ENCODE measurements at places on chromosomes 16 and 17.

GRCh38 chr17:66966704-66967418, 2.4 kb downstream of the CACNG4 start:
- DNase-seq: no peak

GRCh38 chr17:68449021-68449739, 8.1 kb downstream of the WIPI1 start:
- no peak for DNase-seq

GRCh38 chr17:57772774-57773173, 27.7 kb upstream of the CCDC182 start:
- DNase-seq: no peak

DNA sequence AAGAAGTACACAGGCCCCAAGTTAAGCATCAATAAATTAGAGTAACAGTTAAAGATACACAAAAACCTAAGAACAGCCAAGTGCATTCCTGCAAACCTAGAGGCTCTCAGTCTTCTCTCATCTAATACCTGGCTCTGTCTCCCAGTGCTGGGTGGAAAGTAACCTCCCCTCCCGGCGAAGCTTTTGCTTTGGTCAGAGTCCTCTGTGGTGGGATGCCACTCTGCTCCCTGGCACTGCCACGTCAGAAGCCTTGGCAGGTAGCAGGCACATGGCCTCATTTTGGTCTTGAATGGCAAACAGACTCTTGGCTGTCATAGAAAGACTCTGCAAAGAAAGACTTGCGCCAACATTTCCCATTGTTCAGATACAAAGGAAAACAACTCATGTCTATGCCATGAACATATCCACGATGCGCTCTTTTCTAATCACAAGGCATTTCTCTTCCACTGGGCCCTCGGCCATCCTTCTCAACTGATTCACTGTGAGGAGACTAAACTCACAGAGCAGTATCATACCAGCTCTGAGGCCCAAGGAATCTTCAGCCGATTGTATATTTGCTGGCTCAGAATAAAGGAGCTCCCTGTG, 21.2 kb downstream of the MTHFSD start:
- no peak for DNase-seq

DNA sequence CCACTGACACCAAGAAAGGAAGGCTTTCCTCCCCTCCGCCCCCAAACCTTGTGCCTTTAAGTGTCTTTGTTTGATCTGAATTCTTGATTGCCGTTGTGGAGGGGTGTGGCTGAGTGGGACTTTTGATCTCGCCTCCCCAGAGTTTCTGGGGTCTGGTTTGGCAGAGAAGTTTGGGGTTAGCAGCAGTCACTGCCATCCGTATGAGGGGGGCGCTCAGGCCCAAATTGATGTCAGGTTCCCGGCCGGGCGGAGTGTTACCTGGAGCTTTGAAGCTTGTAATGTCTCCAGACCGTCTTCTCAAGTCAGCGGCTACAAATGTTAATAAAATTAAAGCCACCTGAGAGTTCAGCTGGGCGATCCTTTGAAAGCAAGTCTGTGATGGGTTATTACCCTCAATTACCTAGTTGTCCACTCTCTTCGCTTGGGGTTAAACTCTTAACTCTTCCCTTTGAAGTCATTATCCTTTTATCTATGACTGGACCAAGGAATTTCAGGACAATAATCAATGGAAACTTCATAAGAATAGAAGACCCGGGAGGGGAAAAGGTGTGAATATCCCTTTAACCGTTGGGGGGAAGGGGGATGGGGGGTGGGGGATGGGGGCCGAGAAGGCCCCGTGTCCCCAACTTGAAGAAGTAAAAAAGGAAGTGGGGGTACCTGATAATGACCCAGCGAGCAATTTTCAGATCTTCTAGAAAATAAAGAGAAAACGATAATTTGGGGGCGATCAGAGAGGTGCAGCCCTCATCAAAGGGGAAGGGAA, 31.8 kb upstream of the AXIN2 start:
- DNase-seq: no peak

- DNase-seq: no peak
These were observed 27.0 kb upstream of the ABCC3 start for GRCh38 chr17:50607522-50608175.

GRCh38 chr17:310111-311010, 42.2 kb downstream of the RPH3AL start:
- no peak for DNase-seq

DNA sequence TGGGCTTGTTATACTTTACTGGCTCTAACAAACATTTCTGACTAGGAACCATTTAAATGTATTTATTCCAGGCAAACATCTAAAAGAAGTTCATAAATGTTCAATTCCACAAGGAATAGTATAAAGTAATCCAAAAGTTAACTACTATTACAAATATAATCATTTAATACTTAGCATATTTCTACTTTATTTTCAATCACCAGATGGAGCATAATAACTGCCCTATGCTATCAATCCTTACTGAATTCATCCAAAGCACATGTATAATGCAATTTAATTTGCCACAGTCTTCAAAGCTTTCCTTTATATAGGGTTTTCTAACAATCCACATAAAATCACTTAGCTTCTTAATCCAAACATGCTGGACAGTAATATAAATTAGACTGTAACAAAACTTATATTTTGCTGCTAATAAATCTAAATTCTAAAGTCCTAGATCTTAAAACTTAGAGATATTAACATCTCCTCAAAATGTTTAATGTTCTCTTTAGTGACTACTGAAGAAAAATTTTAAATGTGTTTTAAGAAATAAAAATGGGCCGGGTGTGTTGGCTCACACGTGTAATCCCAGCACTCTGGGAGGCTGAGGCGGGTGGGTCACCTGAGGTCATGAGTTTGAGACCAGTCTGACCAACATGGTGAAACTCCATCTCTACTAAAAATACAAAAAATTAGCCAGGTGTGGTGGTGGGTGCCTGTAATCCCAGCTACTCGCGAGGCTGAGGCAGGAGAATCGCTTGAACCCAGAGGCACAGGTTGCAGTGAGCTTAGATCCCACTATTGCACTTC, 5.9 kb downstream of the MEIOB start:
- no peak for DNase-seq

DNA sequence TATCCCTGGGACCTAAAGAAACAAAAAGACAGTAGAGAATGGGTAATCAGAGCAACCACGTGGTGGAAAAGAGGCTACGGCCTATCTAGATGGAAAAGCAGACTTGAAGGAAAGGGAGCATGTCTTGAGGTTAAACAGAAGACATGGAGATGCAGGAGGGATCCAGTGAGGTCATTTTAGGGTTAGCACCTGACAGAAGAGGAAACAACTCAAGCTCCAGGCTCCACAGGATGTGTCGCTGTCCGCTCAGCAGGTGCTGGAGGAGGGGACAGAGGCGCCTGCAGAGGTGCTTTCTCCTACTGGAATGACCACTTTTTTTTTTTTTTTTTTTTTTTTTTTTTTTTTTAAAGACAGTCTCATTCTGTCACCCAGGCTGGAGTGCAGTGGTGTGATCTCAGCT, 47.5 kb upstream of the CLEC3A start:
- peak; percentile 20 for DNase-seq

DNA sequence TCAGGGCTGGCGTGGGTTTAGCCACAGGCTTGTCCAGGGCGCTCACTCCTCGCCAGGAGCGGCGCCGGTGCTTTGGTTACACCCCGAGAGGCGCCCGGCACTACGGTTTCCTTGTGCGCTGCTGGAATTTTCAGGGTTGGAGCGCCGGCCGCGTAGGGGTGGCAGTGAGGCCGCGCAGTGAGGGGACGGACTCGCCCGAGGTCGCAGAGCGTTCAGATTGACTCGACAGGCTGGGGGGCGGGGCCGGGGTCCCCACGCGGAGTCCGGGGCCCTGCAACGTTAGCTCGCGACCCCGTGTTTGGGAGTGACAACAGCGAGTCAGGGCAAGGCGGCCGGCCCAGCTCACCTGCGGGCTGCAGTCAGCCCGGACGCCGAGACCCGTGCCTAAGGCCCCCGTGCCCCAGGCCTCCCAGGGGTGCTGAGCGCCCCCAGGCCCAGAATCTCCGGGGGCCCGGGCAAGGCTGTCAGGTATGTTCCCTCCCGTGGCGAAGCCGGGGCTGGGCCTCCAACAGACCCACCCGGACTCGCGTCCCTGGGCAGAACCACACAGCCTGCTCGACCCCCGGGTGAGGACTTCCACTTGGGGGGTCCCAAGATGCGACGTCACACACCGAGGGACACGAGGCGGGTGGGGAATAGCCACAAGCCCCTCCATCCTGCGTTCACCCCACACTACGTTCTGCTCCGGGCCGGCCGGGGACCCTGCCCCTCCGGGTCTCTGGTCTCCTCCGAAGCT, 1.3 kb upstream of the ACTG1 start:
- no peak for DNase-seq

DNA sequence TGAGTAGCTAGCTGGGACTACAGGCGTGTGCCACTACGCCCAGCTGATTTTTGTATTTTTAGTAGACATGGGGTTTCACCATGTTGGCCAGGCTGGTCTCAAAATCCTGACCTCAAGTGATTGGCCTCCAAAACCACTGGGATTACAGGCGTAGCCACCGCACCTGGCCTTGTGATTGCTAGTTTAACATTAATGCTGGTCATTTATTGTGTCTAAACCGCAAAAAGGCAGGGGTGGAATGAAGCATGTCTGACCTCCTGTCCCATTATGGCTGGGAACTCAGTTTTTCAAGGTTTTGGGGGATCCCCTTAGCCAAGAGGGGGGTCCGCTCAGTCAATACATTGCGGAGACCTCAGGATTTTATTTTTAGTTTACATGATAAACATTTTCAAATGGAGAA, 10.7 kb upstream of the CNGB1 start:
- DNase-seq: no peak

GRCh38 chr16:52874042-52874441, 178.7 kb downstream of the CHD9NB start:
- no peak for DNase-seq

DNA sequence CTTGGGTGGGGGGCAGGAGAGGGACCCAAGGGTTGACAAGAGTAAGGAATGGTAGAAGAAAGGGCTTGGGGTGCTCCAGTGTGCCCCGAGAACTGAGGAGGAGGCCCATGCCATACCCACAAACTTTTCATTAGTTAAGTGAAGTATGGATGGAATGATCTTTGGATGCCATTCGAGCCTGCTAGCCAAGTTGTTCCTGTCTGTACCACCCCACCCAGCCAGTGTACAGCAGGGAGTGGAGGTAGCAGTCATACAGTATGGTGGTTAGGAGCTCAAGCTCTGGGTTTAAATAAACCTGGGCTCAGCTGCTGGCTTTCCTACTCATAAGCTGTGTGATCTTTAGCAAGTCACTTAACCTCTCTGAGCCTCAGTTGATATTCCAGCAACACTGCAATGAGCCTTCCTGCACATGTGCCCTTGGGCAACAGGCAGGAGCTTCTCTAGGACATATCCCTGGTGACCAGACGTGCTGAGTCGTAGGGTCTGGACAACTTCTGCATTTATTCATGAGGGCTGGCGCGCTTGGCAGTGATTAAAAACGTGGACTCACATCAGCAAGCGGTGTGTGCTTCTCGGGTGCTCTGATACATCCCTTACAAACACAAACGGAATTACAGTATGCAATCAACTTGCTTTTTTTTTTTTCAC, 22.9 kb downstream of the ITPRIPL2 start:
- no peak for DNase-seq

DNA sequence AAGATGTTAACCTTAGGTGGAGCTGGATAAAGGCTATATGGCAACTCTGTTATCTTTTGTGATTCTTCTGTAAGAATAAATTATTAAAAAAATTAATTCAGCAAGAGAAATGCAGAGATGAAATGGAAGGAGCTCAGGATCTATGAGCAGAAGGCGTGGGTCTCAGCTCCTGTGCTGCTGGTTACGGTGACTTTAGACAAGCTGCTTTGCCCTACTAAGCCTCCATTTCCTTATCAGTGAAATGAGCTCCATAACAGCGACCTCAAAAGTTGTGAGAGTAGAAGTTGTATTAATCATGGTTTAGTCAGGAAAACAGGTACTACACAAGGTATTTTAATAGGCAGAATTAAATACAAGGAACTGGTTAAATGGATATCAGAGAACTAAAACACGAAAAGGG, 48.2 kb upstream of the FOXJ1 start:
- no peak for DNase-seq

DNA sequence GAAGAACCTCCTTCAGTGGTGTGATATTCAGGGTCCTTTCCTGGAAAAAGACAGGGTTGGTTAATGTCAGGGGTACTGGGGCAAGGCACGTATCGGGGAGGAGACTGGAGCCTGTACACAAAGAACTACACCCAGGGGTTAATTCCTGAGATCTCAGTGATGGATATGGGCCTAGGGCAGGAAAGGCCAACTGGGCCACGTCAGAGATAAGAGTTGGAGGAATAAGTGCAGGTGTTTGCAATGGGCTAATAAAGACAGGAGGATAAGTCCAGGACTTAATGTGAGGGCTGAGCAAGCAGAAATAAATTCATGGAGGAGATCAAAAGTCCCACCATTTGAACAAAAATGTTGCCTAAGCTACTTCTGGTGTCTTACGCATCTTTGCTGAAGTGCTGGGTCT, 10.4 kb upstream of the HERPUD1 start:
- no peak for DNase-seq

- DNase-seq: no peak
These were observed 24.4 kb downstream of the CCDC57 start for GRCh38 chr17:82188001-82188961.

DNA sequence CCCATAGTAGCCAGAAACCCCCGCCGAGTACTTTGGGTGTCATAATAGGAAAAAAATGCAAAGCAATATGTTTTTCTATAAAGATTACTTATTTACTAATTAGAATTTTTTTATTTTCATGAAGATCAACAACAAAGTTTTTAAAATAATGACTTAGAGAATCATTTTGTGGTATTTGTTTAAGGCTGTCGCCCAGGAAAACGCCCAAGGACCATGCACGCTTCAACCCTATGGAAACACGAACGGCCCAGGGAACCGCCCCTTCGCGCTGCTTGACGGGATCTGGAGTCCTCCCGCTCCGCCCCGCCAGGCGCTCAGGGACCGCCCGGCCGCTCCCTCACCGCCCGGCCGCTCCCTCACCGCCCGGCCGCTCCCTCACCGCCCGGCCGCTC, 408 bp upstream of the KPNA2 start:
- peak; percentile 93 for DNase-seq

DNA sequence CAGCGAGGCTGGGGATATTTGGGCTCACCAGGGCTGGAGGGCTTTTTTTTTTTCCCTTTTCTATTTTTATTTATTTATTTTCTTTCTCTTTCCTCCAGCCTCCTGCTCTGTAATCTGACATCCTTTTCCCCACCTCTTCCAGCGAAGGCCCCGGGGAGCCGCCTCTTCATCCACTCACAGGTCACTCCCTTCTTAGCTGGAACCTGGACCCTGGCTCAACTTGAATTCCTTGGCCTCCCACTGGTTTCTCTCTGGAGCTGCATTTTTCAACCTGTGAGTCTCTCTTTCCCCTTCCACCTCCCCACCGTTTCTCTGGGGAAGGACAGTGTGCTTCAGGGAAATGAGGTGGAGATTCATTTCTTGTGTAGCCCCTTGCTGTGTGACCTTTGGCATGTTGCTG, 82.0 kb downstream of the MRM1 start:
- no peak for DNase-seq

- no peak for DNase-seq
These were observed 9.7 kb downstream of the RUSF1 start for GRCh38 chr16:31498493-31498892.

- DNase-seq: no peak
These were observed 18.0 kb upstream of the CEP20 start for GRCh38 chr16:15906439-15906838.

GRCh38 chr16:80390871-80391489, 149.8 kb upstream of the DYNLRB2 start:
- no peak for DNase-seq

- no peak for DNase-seq
These were observed 292.0 kb upstream of the CCL2 start for GRCh38 chr17:33962857-33963655.

- DNase-seq: no peak
These were observed 2.6 kb downstream of the WSB1 start for GRCh38 chr17:27296428-27296979.

- DNase-seq: no peak
These were observed 387.6 kb upstream of the MAF start for GRCh38 chr16:79988089-79988488.

- DNase-seq: no peak
These were observed 20.3 kb downstream of the G6PC1 start for GRCh38 chr17:42920922-42921321.
